ENCODE measurements at places on chromosomes 6 and 20. TPM values are rescaled to one million over a fixed set of nuclear protein-coding genes. Genes with fewer than 3 reads are reported as not detected.

GRCh38 chr6:153103319-153103655 lies 27.8 kb downstream of the RGS17 start:
- H3K4me3 ChIP-seq: no peak overlapping the region
- no peaks in the 10 kb centered on the region for H3K36me3 ChIP-seq
- no peaks in the 10 kb centered on the region for H3K27me3 ChIP-seq
- no peak for DNase-seq
- H3K4me1 ChIP-seq: no peaks in the 10 kb centered on the region

GRCh38 chr6:168179702-168180382 lies 100.8 kb upstream of the FRMD1 start:
- H3K4me3 ChIP-seq: no peak overlapping the region
- H3K27ac ChIP-seq: no peak overlapping the region
- peaks cover 42% of the 10 kb centered on the region for H3K4me1 ChIP-seq
- no peaks in the 10 kb centered on the region for H3K36me3 ChIP-seq
- H3K27me3 ChIP-seq: peaks cover 61% of the 10 kb centered on the region

DNA sequence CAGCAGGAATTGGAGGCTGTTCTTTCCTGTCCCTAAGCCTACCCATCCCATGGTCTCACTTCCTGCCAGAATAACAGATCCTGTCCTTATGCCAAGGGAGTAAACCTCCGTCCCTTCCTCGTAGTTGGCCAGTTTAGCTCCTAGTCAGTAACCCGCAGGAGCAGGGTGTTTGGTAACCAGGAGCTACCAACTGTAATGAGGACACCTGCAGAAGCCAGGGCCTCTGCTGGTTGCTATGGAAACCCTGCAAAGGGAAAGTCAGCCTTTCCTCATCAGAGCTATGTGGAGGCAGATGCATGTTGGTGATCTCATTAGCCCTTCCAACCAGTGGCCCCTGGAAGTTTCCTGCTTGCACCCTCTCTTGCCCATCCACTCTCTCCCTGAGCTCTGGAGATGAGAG lies 368.2 kb upstream of the SULF2 start:
- H3K36me3 ChIP-seq: no peaks in the 10 kb centered on the region
- no peak overlapping the region for H3K4me3 ChIP-seq
- H3K4me1 ChIP-seq: peaks cover 23% of the 10 kb centered on the region
- peak; percentile 68 for DNase-seq

- H3K27me3 ChIP-seq: no peaks in the 10 kb centered on the region
- peaks cover 6% of the 10 kb centered on the region for H3K36me3 ChIP-seq
- no peak overlapping the region for H3K4me3 ChIP-seq
- no peak overlapping the region for H3K27ac ChIP-seq
These were observed 110.4 kb downstream of the MYB start for GRCh38 chr6:135291288-135292076.

GRCh38 chr6:135627092-135627715 lies 129.7 kb upstream of the AHI1 start:
- no peak overlapping the region for H3K4me3 ChIP-seq
- H3K4me1 ChIP-seq: no peaks in the 10 kb centered on the region
- H3K27me3 ChIP-seq: no peaks in the 10 kb centered on the region
- H3K27ac ChIP-seq: no peak overlapping the region
- H3K36me3 ChIP-seq: no peaks in the 10 kb centered on the region
- DNase-seq: no peak

GRCh38 chr6:31010393-31011060 lies at the start of gene MUC22:
MUC22 (plus strand) TSS chr6:31010474; CDS start chr6:31010707, 233 bp downstream.
- no peaks in the 10 kb centered on the region for H3K27me3 ChIP-seq
- no peaks in the 10 kb centered on the region for H3K4me1 ChIP-seq
- DNase-seq: no peak
- no peak within 1 kb of the TSS for H3K4me3 ChIP-seq

DNA sequence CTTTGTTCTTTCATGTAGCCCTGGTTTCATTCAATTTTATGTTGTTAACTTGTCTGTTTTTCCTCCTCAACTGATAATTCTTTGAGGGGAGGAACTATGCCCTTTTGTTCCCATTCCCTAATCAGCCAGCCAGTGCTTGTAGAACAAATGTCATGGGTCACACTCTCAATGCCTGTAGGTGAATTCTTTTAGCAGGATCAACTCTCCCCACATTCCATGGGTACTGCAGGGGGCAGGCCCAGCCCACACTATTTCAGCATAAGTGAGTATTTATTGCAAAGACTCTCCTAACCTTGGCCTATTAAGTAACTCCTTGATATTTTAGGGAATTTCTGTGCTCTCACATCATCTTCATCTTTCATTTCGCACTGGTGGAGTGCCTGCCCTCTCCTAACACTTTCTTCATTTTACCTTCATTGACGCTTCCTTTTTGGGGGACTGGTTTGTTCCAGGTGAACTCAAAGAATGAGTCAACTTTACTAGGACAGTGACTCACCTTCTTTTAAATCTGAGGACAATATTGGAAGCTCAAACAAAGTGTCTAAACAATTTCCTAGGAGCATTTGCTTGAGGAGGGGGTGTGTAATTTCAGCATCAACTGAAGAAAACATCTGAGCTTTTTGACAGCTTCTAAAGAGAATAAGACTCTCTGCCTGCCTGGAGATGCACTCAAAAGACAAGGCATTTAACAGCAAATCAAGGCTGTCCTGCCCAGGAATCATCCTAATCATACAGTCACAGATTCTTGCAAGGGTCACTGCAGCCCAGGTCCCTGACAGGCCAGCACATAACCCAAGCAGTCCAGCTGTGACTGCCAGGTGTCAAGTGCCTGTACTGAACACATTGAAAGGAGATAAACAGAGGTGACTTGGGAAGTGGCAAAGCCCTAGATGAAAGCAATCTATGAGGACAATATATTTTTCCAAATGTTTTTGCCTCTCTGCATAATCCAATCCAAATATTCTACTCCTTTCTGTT lies 263.9 kb upstream of the PRND start:
- no peak overlapping the region for H3K27ac ChIP-seq
- peak; percentile 62 for DNase-seq
- H3K36me3 ChIP-seq: no peaks in the 10 kb centered on the region
- H3K27me3 ChIP-seq: no peaks in the 10 kb centered on the region
- H3K4me1 ChIP-seq: peaks cover 12% of the 10 kb centered on the region

- no peak overlapping the region for H3K27ac ChIP-seq
- peaks cover 50% of the 10 kb centered on the region for H3K27me3 ChIP-seq
- H3K4me1 ChIP-seq: peaks cover 10% of the 10 kb centered on the region
- H3K4me3 ChIP-seq: no peak overlapping the region
- H3K36me3 ChIP-seq: no peaks in the 10 kb centered on the region
- DNase-seq: no peak
These were observed 14.3 kb downstream of the RPP21 start for GRCh38 chr6:30359276-30359675.

- H3K4me1 ChIP-seq: no peaks in the 10 kb centered on the region
- no peak overlapping the region for H3K27ac ChIP-seq
- DNase-seq: peak; percentile 48
- H3K36me3 ChIP-seq: no peaks in the 10 kb centered on the region
These were observed 10.5 kb downstream of the SNX3 start for GRCh38 chr6:108250240-108250866.

- peaks cover 20% of the 10 kb centered on the region for H3K4me1 ChIP-seq
- no peak overlapping the region for H3K27ac ChIP-seq
- H3K36me3 ChIP-seq: no peaks in the 10 kb centered on the region
- H3K27me3 ChIP-seq: no peaks in the 10 kb centered on the region
- no peak for DNase-seq
- H3K4me3 ChIP-seq: no peak overlapping the region
These were observed 81.4 kb downstream of the CARMIL1 start for GRCh38 chr6:25360621-25361020.

GRCh38 chr6:25169553-25169952 lies 109.6 kb upstream of the CARMIL1 start:
- H3K4me3 ChIP-seq: no peak overlapping the region
- no peak for DNase-seq
- H3K27me3 ChIP-seq: no peaks in the 10 kb centered on the region
- no peak overlapping the region for H3K27ac ChIP-seq
- H3K4me1 ChIP-seq: no peaks in the 10 kb centered on the region

- no peaks in the 10 kb centered on the region for H3K36me3 ChIP-seq
- H3K4me1 ChIP-seq: no peaks in the 10 kb centered on the region
- H3K4me3 ChIP-seq: no peak overlapping the region
These were observed 19.3 kb upstream of the RGS17 start for GRCh38 chr6:153150371-153150751.

- no peak for DNase-seq
- H3K27me3 ChIP-seq: no peaks in the 10 kb centered on the region
- no peak overlapping the region for H3K4me3 ChIP-seq
- H3K27ac ChIP-seq: no peak overlapping the region
These were observed 7.4 kb upstream of the SLC22A2 start for GRCh38 chr6:160265869-160266476.

GRCh38 chr20:41017448-41018042 lies 11.1 kb upstream of the TOP1 start:
- no peak overlapping the region for H3K27ac ChIP-seq
- H3K4me1 ChIP-seq: no peaks in the 10 kb centered on the region
- no peaks in the 10 kb centered on the region for H3K36me3 ChIP-seq
- no peaks in the 10 kb centered on the region for H3K27me3 ChIP-seq
- H3K4me3 ChIP-seq: no peak overlapping the region
- DNase-seq: no peak

GRCh38 chr20:37309290-37309689 lies 19.8 kb downstream of the MANBAL start:
- no peak overlapping the region for H3K27ac ChIP-seq
- H3K36me3 ChIP-seq: no peaks in the 10 kb centered on the region
- peaks cover 33% of the 10 kb centered on the region for H3K4me1 ChIP-seq
- DNase-seq: no peak
- no peaks in the 10 kb centered on the region for H3K27me3 ChIP-seq

GRCh38 chr6:81531869-81532561 lies 220.5 kb downstream of the TENT5A start:
- no peaks in the 10 kb centered on the region for H3K36me3 ChIP-seq
- H3K4me1 ChIP-seq: no peaks in the 10 kb centered on the region
- H3K27ac ChIP-seq: no peak overlapping the region
- H3K27me3 ChIP-seq: no peaks in the 10 kb centered on the region

DNA sequence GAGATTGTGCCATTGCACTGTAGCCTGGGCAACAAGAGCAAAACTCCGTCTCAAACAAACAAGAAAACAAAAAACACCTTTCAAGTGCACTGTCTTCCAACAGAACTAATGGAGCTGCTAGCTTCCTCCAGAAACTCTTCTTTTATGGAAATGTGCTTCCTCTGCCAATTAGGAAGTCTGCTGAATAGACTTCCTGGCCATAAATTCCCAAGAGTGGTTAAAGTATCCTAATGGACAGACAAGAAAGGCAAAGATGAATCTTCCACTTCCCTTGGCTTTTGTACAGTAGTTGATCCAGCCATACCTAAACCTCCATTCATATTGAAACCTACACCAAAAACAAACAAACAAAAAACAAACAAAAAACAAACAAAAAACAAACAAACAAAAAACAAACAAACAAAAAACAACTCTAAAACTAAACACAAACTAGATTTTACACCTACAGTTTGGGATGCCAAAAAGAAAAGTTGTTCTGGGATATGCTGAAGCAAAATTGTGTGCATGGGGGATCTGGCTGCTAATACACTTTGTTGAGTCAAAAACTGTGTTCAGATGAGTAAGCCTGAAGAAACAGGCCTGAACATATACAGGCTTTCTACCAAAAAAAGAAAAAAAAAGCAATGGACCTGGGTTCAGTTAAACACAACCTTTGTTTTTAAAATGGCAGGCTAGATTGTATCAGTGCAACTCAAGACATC lies 59.8 kb upstream of the CARMIL1 start:
- no peaks in the 10 kb centered on the region for H3K27me3 ChIP-seq
- peaks cover 13% of the 10 kb centered on the region for H3K4me1 ChIP-seq
- H3K27ac ChIP-seq: no peak overlapping the region
- H3K36me3 ChIP-seq: no peaks in the 10 kb centered on the region
- DNase-seq: no peak
- no peak overlapping the region for H3K4me3 ChIP-seq

DNA sequence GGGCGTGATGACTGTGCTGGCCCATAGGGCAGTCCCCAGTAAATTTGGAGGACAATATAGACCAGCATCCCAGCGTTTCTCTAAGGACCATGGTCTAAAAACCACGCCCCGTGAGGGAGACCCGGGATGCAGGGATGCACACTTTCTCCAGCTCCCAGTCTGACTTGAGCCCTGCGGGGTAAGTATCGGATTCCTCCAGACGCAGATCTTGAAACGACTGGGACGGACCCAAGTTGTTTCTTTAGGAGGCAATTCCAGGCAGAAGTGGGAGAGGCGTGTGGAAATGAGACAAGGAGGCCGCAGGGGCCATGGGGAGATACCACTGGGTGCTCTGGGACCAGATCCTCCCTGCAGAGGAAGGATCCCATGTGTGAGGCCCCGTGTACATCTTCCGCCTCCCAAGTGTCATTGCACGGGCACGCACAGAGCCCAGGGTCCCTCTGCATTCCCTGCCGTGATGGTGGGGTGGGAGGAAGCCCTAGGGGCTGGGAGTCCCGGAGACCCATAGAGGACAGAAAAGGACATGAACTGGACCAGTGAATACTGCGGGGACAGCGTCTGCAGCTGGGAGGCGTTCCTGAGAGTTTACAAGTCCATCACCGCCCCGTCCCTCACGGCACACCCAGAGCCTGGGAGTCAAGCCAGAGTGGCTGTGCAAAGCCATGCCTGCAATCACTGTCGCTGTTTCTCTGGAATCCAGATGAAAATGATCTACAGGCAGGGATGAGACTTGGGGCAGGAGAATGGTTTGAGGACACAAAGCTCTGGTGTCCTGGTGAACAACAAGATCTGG lies 522.9 kb downstream of the CDH26 start:
- no peaks in the 10 kb centered on the region for H3K27me3 ChIP-seq
- H3K4me1 ChIP-seq: peaks cover 3% of the 10 kb centered on the region
- no peak for DNase-seq
- no peak overlapping the region for H3K27ac ChIP-seq

- no peaks in the 10 kb centered on the region for H3K27me3 ChIP-seq
- DNase-seq: no peak
- H3K36me3 ChIP-seq: no peaks in the 10 kb centered on the region
- H3K4me1 ChIP-seq: no peaks in the 10 kb centered on the region
- H3K4me3 ChIP-seq: no peak overlapping the region
These were observed 1.4 kb upstream of the ZBP1 start for GRCh38 chr20:57621421-57622200.

DNA sequence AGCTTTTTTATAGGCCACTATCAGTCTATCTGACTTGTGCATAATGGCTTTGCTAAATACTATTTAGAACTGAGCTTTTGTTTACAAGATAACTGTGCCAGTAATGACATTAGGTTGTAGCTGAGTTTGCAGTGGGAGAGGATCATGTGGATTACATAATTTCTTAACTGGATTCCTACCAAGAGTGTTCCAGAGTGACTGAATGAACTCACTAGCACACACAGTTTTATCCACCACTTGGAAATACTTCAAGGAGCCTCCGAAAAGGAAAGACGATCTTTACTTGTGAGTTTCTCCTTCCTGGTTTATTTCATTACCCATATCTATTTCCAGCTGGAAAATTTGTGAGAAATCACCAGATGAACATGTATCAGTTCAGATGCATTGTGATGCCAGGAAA lies 10.9 kb upstream of the SYNE1 start:
- H3K27me3 ChIP-seq: no peaks in the 10 kb centered on the region
- no peaks in the 10 kb centered on the region for H3K4me1 ChIP-seq

GRCh38 chr20:19428324-19428723 lies 215.9 kb downstream of the SLC24A3 start:
- H3K36me3 ChIP-seq: no peaks in the 10 kb centered on the region
- peaks cover 26% of the 10 kb centered on the region for H3K4me1 ChIP-seq
- H3K4me3 ChIP-seq: no peak overlapping the region
- H3K27ac ChIP-seq: no peak overlapping the region
- no peaks in the 10 kb centered on the region for H3K27me3 ChIP-seq

MED23 gene
- 37.3 TPM for total RNA-seq

SLC24A3 gene
- total RNA-seq: 0.31 TPM

COL9A3 gene
- 10.5 TPM for total RNA-seq

ATRN gene
- 31.2 TPM for total RNA-seq

Measured in neural progenitor cell (in vitro differentiated cells).